NCI-H2081 (cell line): ENCODE measurements at places on chromosomes 7 and 10.
A peak's percentile ranks its signal among the peaks of the same experiment; 100 is the strongest.

GRCh38 chr7:73842067-73842976, at the start of gene METTL27:
TSS of gene METTL27 (minus strand) at chr7:73842516. CDS start at chr7:73842140, 376 bp downstream.
- DNase-seq, result peak; percentile 96

DNA sequence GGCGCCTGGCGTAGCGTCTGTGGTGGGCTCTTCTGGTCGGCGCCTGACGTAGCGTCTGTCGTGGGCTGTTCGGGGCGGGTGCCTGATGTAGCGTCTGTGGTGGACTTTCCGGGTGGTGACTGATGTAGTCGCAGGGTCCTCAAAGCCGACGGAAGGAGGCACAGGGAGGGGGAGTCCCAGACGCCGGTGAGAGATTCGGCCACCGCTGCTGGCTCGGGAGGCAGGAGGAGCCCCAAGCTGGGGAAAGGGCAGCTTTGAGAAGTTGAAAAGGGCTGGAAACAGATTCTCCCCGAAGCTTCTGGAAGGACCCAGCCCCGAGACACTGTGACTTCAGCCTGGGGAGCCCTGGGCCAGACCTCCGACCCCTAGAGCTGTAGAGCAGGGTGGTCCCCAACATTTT, 105.7 kb downstream of the DNAJB6 start:
- DNase-seq, result no peak

GRCh38 chr10:102405108-102405571, 9.6 kb downstream of the NFKB2 start:
- no peak for DNase-seq

GRCh38 chr10:132461683-132462231, 64.8 kb downstream of the PWWP2B start:
- DNase-seq, result no peak

GRCh38 chr7:134696261-134696660, 49.6 kb downstream of the BPGM start:
- no peak for DNase-seq

DNA sequence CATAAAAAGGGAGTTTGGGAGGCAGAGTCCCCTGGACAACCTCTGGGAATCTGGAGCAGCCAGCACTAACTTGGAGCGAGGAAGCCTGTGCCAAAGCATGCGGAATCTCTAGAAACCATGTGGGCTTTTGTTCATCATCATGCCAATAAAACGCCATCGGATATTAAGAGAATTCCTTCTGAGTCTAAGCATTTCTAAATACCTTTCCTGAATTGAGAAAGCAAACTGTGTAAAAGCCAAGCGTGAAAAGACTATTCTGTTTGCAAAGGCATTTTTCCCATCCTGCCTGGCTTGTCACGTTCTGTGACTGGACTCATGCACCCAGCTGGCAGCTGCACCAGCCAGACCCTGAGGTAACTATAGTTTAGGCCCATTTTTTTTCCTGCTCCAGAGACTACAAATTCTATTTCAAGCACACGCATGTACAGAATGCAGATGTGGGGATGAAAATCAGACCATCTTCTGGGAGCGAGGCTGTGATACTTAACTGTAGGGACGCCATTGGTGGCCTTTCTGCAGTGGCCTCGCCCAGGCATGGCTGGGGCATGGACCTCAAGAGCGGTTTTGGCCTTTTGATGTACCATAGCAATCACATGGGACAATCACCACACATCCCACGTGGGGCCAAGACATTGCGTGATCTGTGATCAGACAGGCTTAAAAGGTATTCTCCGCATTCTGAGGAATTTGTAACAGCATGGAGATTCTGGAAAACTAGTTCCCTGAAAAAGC, 218.9 kb downstream of the KIAA1217 start:
- DNase-seq, result no peak

- DNase-seq, result peak; percentile 96
Measured at GRCh38 chr7:95897557-95898251, 125.3 kb downstream of the DYNC1I1 start.

DNA sequence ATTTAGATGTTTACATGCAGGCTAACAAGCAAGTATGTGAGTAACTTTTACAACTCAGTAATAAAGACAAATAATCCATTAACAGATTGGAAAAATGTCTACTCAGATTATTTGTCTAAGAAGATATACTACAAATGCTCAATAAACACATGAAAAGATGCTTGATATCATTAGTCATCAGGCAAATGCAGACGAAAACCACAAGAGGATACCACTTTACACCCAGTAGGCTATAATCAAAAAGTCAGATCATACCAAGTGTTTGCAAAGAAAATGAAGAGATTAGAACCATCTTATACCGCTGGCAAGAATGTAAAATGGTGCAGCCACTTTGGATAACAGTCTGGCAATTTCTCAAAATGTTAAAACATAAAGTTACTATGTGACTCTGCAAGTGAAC, 84.1 kb downstream of the MALSU1 start:
- no peak for DNase-seq

DNA sequence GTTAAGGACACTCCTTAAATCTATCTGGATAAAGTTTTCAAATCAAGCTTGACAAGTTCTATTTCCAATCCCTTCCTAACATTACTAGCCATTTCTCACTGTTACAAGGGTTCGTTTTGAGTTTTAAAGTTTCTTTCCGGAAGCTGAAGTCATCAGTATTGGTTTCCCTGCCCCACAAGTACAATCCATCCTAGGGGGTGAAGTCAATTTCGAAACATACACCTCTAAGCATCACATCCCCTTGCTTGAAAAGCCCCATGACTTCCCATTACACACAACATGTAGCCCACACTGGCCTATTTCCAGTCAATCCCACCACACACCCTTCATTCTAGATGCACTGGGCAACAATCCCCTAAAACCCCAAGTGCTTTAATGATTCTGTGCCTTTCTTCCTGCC, 13.0 kb downstream of the DPY19L1 start:
- DNase-seq, result no peak

DNA sequence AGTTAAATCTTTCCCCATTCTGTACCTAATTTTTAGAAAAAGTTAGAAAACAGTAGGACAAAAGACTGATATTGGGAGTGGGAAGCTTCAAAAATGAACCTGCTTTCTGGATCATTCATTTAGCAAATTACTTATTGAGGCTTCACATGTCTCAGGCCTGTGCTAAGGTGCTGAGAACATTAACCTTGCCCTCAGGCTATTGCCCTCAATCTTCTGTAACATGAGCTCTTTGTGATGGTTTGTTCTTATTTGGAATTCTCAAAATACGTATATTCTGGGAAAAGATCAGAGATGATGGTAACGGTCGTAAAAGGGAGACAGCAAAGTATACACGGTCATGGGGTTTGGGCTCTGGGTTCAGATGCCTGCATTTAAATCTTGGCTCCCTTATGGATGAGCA, 39.5 kb upstream of the PRKG1 start:
- DNase-seq, result no peak

GRCh38 chr7:39349452-39350123, 216.6 kb upstream of the YAE1 start:
- no peak for DNase-seq

DNA sequence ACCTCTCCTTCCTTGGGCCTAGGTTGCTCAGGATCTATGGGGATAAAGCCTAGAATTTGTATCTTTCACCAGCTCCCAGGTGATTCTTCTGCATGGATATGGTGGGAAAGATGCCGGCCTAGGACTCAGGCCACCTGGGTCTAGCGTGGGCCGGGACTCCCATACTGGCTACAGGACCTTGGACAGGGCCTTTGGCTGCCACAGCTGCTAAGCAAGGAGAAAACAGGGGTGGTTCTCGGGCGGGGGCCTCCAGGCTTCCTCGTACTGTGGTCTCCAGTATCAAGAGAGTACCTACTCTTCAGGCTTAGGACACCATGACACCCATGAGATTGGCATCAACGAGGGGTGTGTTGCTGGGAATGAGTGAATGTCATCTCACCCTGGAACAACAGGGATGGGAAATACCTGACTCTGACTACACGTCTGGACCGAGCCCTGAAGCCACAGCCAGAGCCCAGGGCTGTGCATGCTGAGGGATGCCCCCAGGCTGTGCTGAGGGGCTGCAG, 120.3 kb upstream of the ADAM12 start:
- no peak for DNase-seq

- DNase-seq, result no peak
Measured at GRCh38 chr10:82190432-82191260, 315.7 kb downstream of the NRG3 start.

- DNase-seq, result no peak
Measured at GRCh38 chr10:119496273-119496672, 46.2 kb downstream of the RGS10 start.

GRCh38 chr10:99084161-99084560, 151.5 kb downstream of the HPSE2 start:
- no peak for DNase-seq

- no peak for DNase-seq
Measured at GRCh38 chr10:21299330-21299729, 226.2 kb downstream of the SKIDA1 start.

DNA sequence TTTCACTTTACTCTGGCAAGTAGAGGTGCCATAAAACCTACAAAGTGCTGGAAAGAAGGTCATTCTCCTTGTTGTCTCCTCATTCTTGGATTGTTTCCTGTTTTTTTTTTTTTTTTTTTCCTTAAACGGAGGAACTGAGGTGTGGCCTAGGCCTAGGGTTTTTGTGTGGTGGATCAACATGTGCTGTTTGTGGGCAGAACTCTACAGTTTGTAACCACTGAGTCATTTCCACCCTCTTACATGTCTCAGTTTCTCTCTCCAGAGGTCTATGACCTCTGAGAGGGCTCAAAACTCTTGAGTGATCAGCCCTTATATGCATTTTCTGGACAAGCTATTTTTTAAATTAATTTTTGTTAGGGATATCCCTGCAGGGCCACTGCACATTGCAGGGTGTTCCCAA, 296.0 kb downstream of the PPP1R3A start:
- DNase-seq, result no peak

DNA sequence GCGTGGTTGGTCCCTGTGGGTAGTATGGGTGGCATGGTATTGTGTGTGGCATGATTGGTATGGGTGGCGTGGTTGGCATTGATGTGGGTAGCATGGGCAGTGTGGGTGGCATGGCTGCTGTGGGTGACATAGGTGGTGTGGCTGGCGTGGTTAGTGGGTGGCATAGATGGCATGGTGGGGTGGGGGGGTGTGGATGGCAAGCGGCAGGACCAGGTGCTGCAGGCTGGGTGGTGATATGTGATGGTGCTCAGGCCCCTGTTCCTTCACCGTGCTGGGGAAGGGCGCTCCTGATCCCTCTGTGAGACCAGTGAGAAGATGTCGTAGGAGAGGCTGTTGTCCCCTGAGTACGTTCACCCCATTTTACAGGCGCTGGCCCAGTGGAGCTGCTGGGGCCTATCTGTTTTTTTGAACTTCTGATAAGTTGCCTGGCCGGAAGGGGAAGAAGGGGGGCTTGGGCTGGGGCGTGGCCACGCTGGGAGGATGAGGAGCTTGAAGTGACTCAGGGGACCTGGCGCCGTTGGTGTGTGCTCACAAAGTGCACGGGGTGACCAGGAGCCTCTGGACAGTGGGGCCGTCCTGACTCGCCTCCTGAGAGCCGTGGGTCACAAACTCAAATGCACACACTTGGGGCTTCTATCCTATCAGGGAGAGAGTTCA, 17.5 kb downstream of the INPP5A start:
- DNase-seq, result no peak

DNA sequence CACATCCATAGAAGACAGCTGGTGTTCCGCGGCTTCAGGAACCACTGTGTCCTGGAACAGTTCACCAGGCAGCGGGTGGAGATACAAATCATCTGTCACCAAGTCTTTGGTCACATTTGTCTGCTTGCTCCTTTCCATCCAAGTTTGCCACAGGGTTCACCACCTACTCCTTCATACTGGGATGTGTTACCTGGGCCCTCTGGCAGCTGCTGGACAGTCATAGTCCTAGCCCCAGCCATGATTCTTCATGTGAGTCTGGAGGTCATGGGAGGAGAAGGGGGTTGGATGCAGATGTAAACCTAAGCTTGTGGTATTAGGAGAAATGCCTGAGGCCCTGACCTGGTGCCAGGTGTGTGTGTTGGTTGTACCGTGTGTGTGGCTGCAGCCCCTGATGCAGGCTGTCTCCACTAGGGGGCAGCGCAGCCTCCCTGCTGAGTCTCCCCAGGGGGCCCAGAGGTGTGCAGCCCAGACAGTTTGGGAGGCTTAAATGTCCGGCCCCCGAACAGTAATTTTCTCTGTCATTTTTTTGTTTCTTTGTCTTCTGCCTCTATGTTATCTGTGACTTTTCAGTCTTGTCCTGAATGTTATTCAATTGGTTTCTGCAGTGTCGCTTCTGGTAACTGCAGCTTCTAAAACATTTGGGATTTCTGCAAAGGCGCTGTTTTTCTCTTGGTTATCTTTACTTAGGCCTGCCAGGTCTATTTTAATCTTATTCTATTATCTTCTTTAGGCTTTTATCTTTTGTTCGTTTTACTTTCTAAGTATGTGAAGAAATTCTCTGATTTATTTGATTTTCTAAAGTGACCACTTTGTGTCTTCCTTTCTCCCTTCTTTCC, 14.8 kb downstream of the NPS start:
- no peak for DNase-seq

DNA sequence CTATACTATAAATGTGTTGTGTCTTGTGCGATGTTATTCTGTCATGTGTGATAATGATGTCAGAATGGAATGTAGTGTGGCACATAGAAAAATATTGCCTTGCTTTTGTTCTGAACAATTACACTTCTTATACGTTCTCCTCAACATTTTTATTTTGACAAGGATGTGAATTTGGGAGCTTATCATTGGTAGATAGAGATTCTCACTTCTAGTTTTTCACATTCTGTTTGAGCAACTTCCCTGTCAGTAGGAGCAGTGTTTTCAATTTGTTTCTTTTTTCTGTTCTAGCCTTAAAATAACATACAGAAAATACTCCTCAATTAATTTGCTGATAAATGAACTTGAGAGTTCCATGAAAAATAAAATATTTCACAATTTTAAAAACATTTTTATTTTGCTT, 17.6 kb downstream of the SUN3 start:
- no peak for DNase-seq

DNA sequence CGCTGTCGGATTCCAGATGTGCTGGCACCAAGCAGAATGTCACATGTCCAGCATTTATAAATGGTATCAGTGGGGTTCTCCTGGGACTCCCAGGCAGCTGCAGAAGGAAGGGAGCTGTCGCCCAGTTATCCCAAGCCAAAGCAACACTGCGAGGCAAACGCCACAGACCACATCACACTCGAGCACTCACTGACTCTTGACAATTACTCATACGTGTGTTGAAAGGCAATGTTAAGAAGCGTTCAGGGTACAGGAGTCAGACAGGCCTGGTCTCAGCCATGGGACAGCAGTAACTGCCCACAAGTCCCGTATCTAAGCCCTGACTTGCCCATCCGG, 113.4 kb downstream of the DIP2C start:
- no peak for DNase-seq

- DNase-seq, result no peak
Measured at GRCh38 chr10:28217848-28218247, 85.0 kb downstream of the MPP7 start.

GRCh38 chr7:157460721-157461120, 123.9 kb downstream of the DNAJB6 start:
- DNase-seq, result no peak

GRCh38 chr7:123305840-123306375, 106.1 kb upstream of the SLC13A1 start:
- DNase-seq, result no peak

DNA sequence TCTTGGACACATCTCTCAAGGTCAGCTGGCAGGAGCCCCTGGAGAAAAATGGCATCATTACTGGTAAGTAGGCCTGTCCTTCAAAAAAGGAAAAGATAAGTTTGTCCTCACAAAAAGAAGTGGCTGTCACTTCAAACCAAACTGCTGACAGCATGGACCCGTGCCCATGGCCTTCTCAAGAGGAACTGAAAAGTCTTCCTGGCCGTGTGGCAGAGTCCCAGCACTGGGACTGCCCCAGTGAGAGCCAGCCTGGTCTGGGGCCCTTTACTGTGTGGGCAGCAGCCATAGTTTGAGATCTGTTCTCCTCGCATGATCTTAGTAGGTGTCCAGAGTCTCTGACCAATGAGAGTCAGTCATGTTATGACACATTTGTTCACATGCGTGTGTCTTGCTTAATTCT, 614.2 kb upstream of the FOXK1 start:
- no peak for DNase-seq
